Activated T-cell treated with anti-CD3 and anti-CD28 coated beads, Interleukin-2, amount 50 U/mL, for 4 hours (primary cell): ENCODE measurements at places on chromosomes 11 and 22.

GRCh38 chr11:108224911-108225786, 2.3 kb downstream of the ATM start:
- DNase-seq: no peak

GRCh38 chr11:76918941-76919386, 58.2 kb downstream of the ACER3 start:
- no peak for DNase-seq

DNA sequence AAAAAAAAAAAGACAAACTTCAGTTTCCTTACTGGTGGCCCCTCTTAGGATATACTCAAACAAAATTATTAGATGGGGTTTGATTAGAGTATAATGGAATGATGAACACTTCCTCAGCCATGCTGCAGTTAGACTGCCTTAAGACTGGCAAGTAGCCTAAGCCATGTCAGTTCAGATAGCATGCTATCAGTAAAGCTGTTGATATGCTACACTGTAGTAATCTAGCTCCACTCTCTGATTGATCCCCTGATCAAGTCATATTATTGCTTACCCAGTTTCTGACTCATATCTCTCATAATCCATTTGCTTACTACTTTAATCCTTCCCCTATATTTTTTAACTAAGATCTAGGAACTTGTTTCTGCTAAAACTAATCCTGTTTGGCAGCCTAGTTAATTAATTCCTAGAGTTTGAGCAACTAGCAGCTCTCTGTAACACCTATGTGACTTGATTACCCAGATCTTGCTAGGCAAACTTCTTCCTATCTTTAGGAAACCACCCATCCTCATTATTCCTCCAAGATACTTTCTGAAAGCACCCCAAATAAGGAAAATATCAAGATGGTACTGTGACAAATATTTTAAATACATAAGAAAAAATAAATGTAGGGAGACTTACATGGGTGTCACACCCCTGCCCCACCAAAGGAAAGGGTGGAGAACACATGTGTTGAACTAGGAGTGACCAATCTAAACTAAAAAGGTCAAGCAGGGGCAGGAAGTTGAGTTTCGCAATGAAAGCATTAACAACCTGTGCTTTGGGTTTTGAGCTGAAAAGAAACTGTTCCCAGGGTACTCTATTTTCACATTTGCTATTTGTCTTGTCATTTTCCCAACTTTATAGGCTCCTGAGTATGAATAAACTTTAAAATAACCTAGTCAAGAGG, 43.2 kb downstream of the PIK3C2A start:
- DNase-seq: no peak

DNA sequence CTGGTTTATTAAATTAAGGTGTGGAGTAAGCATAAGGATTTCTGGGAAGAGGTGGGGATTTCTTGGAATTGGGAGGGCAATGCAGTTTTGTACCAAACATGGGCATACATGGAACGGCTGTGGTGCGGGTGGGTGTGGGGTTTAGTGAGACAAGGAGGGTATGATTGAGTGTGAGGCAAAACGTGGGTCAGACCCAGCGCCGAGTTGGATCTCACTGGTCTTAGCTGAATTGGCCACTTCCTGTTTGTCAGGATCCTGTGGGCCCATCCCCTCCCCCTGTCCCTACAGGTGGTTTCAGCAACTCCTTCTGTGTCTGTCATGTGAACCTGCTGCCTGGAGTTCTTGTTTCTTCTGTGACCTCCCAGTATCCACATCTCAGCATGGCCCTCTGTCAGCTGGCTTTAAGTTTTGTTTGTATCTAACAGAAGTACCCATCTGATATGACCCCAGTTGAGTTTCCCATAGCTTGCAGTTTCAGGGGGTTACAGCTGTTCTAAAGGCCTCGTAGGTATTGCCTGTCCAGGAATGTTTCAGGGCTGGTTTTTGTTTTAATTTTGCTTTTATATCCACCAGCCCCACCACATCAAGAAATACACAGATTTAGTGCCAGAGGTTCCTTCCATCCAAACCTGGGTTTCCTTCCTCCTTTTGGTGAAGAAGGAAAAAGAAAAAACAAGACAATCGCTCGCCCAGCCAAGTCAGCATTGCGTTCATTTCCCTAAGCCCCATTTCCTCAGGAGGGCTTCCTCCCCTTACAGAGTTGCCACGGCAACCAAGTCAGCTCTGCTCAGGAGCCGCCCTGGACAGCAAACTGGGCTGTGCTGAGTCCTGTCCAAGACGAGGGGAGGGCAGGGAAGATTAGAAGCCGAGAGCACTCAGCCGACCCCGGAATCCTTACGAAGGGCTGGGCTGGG, 6.0 kb downstream of the APOL1 start:
- no peak for DNase-seq

DNA sequence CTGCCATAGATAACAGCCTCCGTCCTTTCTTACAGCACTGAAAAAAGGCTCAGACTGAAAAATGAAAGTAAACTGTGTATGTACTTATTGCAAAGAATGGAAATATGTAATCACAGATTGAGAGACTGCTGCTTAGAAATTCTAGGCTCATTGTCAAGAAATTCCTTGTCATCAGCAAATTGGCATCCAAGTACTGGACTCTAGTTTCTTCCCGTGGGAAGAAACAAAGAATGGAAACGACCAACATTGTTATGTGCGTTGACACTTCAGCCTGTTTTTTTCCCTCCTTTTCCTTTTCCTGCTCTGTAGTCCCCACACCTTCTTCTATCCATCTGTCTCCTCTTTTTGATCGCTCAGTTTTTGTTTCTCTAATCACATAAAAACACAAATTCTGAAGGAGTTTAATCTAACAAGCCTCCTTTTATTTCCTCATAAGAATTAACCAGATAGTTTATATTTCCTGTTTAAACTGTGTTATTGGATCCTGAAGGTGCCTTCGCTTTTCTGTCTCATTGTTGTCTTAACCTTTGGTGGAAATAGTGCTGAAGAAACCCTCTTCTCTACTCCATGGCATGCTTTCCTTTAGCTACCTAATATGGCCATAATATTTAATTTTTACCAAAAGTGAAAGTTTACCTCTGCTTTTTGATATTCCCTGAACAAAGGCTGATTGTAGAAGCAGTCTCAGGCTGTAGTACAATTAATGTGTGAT, 20.0 kb upstream of the CASP12 start:
- DNase-seq: no peak

GRCh38 chr11:110513846-110514437, 84.2 kb downstream of the FDX1 start:
- no peak for DNase-seq

GRCh38 chr22:44313385-44314006, 745 bp upstream of the SHISAL1 start:
- DNase-seq: no peak

DNA sequence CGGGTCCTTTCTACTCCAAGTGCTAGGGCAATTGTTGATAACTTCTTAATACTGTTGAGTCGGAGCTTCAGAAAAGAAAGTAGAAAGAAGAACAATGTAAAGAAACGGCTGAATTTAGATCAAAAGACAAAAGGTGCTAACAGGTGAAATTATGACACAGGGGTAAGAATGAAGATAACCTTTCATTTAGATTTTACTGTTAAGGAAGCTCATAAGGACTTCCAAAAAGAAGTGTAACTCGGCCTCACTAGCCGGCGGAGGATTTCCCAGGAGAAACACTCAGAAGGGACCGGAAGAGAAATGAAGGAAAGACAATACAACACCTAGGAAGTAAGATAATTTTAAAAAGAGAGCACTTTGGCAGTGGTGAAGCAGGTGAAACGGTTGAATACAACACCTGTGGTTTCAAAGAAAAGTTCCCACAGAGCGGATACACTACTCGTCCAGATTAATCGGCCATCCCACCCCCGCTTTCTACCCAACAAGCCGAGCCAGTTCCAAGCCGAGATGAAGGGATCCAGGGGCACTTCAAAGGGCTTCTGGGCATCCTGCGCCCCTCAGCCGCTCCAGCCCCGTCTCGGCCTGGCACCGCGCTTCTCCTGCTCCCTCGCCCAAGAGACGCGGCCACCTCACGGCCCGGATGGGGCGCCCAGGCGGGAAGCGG, 737 bp downstream of the PPP2R1B start:
- DNase-seq: no peak

DNA sequence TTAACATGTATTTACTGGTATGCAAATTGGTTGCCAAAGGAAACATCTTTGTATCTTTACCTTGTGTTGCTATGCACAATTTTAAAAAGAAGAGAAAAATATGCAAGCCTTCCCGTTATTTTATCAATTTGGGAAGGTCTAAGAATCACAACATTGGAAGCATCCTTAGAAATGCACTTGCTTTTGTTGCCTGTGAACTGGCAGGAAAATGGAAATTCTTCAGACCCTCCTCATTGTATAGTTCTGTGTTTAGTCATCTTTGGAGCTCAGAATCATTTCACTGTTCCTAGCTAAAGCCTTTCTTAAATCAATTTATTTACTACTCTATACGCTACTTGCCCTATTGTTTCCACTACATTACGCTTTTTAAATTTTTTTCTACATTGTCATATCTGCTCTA, 574.5 kb downstream of the DLG2 start:
- no peak for DNase-seq

- no peak for DNase-seq
Observed at GRCh38 chr11:110951037-110951949, 239.1 kb upstream of the ARHGAP20 start.

- no peak for DNase-seq
Observed at GRCh38 chr11:76783896-76784813, 999 bp downstream of the TSKU start.

GRCh38 chr11:119709638-119710346, 19.2 kb downstream of the NECTIN1 start:
- DNase-seq: no peak

DNA sequence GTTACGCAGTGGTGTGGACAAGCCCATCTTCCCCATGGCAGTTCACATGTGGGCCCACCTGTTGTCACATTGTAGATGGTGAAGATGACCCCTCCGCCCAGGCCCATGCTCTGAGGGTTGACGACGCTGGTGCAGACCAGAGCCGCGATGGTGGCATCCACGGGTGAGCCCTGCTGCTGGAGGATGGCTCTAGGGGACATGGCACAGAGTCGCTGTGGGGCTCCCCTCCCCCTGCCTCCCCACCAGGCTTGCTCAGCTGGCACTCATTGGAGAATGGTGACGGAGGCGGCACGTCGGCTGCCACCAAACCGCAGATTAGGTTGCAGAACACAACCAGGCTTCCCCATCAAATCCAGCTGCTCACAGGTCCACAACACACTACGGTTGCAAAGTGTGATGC, 11.1 kb downstream of the GGT5 start:
- DNase-seq: no peak

DNA sequence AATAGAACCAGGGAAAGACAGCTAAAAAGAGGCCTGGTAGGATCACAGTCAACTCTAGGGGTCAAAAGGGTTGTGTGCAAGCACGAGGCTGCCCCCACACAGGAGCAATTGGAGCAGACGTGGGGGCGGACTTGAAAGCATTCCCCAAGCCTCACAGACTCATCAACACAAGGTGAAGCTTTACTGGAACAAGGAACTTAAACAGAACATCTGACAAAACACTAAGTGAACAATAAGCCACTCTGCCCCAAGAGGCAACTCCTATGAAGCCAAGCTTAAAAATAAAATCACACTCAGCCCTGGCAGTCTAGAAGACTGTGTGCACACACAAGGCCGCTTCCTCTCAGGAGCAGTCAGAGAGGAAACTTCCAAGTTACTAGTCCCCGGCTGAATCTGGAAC, 32.2 kb upstream of the TEAD1 start:
- no peak for DNase-seq

DNA sequence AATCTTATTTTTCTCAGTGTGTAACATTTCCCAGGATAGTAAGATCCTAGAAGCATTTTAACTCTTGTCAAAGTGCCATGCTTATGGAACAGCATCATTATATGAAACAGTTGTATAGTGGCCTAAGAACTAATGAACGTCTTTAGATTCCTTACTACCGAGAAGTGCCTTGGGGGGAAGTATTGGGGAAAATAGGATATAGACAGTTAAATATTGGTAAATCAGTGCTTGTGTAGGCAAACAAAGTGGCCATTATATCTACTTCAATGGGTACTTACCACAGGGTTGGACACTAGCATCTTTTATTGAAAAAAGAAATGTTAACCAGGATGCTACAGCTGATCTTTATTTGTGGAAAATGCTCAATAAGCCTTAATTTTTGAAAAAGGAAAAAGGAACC, 11.3 kb downstream of the FAR1 start:
- no peak for DNase-seq

- no peak for DNase-seq
Observed at GRCh38 chr11:134599299-134599771, 187.3 kb upstream of the B3GAT1 start.

DNA sequence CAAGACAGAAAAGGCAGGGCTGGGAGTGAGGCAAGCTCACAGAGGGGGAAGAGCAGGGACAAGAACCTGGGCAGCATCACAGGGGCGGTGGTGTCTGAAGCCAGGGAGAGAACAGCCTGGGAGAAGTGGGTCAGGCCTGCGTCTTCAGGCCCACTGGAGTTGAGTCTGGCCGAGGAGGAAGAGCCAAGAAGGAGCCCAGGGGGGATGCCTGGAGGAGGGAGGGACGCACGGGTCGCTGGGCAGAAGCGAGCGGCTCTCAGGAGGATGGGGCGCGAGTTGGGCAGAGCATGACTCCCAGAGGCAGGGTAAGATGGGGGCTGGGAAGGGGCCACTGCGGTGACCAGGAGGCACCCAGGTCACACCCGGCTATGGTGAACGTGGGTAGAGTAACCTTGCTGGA, 18.5 kb downstream of the LRFN4 start:
- no peak for DNase-seq

GRCh38 chr22:35961480-35962295, 66.9 kb downstream of the RBFOX2 start:
- no peak for DNase-seq

- DNase-seq: no peak
Observed at GRCh38 chr22:36608987-36609386, 80.0 kb upstream of the EIF3D start.

- no peak for DNase-seq
Observed at GRCh38 chr22:49752598-49753091, 75.0 kb downstream of the BRD1 start.

GRCh38 chr11:57311109-57311936, 13.4 kb downstream of the TNKS1BP1 start:
- DNase-seq: peak; percentile 40

DNA sequence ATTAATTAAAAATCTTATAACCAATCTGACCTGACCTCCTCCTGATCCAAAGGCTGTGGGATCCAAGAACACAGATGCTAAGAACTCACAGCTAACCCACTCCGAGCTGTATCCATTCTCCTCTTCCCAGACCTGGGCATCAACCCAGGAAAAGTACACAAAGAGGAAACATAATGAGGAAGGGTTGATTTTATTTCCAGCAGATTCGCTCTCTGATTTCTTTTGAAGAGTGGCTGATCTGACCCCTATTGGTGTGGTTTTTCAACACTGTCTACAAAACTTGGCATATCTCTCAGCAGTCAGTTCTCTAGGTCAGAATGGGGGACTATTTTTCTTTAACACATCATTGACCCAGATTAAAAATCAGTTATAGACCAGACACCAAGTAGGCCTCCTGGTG, 201.9 kb upstream of the UBASH3B start:
- DNase-seq: no peak
